ENCODE measurements at places on chromosomes 3 and 15.

DNA sequence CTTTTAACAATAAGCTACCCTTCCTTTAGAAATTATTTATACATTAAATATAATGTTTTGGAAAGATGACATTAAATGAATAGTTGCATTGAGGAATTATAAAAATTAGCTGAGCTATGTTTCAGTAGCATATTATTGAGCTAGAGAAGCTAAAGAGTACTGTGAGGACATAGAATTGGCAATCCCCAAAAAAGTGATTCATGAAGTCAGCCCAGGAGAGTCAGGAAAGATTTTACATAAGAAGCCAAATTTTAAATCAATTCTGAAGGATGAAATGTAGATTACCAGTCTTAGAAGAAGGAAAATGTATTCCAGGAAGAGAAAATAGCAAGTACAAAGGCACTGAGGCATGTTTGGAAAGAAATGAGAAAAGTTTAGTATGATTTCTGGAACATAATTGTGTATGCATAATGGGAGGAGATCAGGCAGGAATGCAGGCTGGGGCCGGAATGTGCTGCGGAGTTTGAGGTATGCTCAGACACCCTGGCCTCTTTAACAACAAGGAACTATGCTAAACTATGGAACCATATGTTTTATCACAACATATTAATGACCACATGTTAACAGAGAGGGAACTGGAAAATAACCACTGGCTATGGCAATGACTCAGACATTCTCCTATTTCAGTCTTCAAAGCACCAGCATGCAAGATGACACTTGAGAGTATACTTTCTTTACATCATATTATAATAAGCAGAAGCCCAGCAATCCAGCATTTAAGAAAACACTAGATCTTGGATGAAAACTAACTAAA lies 103.3 kb upstream of the COL8A1 start:
- DNase-seq = no peak

DNA sequence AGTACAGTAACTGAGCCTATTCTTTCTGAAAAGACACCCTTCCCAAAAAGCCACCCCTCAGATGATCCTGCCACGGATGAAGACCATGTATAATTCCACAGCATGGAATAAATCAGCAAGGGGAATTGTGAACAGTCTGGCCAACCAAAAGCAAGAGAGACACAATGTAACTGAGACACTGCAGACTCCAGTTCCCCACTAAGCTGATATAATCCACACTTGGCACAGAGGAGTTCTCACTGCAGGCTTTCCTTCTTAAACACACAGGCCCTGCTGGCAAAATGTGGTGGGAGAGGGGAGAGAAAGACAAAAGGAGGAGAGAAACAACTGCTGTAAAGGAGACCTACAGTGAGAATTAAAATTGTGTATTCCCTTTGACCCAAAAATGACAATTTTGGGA lies 12.7 kb downstream of the GPR156 start:
- no peak for DNase-seq

- no peak for DNase-seq
Observed at GRCh38 chr15:90188914-90189748, 12.0 kb upstream of the SEMA4B start.

- DNase-seq = no peak
Observed at GRCh38 chr15:70356919-70357318, 259.2 kb upstream of the TLE3 start.

- DNase-seq = no peak
Observed at GRCh38 chr3:42638339-42638842, 15.1 kb upstream of the ZBTB47 start.

- no peak for DNase-seq
Observed at GRCh38 chr3:142963516-142964448, at the start of gene PAQR9. Gene PAQR9, minus strand, starts transcription at chr3:142963674. Its CDS starts 338 bp downstream, at chr3:142963336.

GRCh38 chr15:71242292-71242691 lies 127.0 kb downstream of the THSD4 start:
- no peak for DNase-seq

GRCh38 chr15:73992594-73992898 lies 451 bp upstream of the STOML1 start:
- DNase-seq = no peak
